Hematopoietic multipotent progenitor cell treated with erythropoietin and hydrocortisone succinate and interleukin-3 and kit ligand, for 4 days (in vitro differentiated cells): ENCODE measurements at places on chromosomes 3 and 15.

DNA sequence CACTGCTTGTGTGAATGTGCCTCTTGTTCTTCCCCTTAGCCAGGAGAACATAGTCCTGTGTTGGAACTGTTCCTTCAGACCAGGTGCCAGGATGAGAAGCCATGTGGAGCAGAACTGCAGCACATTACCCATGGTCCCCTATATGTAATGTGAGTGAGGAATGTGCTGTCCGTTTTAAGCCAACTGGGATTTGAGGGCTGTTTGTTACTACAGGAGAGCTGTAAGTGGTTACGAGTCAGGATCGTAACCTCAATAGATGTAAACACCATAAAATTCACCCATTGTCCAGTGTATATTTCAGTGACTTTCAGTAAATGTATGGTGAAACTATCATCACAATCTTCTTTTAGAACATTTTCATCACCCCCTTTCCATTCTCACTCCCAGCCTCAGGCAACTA lies 10.1 kb upstream of the SCAP start:
- no peak for DNase-seq

GRCh38 chr15:73287019-73287418 lies 81.7 kb downstream of the HCN4 start:
- peak; percentile 35 for DNase-seq

DNA sequence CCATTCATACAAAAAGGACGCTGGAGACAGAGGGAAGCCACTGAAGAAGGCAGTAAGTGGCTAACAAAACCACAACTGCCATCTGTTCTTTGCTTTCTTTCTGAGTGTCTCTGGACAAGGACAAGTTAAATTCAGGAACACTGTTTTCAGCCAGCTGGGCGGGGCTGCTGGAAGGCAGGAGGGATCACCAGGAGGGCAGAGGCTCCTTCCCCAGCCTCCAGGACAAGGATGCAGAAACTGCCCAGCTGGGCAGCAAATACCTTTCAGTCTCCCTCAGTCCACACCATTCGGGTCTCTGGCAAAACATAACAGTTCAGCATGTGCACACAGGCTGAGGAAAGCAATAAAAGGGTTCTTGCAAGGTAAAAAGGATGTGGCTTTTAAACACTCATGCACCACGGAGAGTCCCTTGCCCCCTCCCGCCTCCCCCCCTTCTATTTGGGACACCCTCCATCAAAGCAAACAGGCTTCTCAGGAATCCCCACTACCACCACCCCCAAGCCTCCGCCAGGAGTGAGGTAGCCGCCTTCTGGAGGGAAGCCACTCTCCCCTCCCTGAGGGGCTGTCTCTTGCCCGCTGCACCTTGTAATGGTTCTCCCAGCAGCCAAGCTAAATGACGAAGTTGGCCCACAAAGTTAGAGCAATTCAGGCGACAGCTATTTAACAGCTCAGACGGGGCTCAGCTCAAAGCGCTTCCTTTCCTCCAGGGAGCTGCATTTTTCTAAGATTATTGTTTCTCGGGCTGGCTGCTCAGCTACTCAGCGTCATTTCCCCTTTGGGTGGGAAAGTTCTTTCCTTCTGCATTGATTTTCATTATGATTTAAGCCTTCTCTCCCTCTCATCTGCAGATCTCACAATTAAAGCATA lies 3.8 kb downstream of the HEG1 start:
- DNase-seq: peak; percentile 40

GRCh38 chr3:72320955-72321303 lies 527.3 kb downstream of the SHQ1 start:
- no peak for DNase-seq

GRCh38 chr15:41778521-41778920 lies 4.2 kb downstream of the MAPKBP1 start:
- DNase-seq: no peak

- no peak for DNase-seq
Observed at GRCh38 chr3:64072126-64072525, 48.8 kb upstream of the PSMD6 start.

- peak; percentile 83 for DNase-seq
Observed at GRCh38 chr3:186746008-186746407, 28.8 kb downstream of the KNG1 start.

DNA sequence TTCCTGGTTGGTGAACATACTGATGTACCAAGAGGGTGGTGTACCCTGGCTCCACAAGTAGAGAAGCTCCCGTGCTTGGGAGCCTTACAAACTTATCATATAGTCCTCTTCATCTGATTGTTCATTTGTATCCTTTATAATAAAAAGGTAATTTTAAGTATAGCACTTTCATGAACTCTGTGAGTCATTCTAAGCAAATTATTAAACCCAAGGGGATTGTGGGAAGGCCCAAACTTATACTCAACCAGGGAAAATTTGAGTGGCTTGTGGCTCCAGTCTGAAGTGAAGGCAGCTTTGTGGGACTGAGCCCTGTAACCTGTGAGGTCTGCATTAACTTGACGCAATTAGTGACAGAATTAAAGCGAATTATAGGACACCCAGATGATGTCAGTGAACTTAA lies 29.0 kb downstream of the TTBK2 start:
- DNase-seq: no peak

DNA sequence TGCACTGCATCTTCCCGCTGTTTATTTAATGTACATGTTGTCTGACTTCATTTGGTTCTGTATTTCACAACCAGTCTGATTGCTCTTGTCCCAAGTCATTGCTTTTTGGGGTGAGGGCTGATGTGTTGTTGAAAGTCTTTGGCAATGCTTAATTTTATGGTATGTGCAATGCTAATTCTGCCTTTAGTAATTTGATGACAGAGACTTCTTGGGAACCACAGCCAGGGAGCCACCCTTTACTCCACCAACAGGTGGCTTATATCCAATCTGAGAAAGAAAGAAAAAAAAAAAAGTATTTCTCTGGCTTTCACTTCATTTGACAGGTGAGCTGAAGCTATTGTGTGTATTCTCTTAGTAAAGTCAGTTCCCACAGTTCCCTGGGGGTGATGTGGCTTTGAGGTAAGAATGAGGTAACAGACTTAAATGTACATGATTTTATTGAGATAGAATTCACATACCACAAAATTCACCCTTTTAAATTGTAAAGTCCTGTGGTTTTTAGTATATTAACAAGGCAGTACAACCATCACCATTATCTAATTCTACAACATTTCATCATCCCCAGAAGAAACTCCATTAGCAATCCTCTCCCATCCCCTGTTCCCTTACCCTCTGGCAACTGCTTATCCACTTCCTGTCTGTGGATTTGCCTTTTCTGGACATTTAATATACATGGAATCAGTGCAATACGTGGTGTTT lies 97.3 kb downstream of the SLCO3A1 start:
- DNase-seq: no peak

- no peak for DNase-seq
Observed at GRCh38 chr3:186630950-186631641, 9.1 kb upstream of the FETUB start.

GRCh38 chr15:69377216-69377970 lies 36.8 kb upstream of the KIF23 start:
- DNase-seq: no peak

GRCh38 chr3:128077665-128078064 lies 25.4 kb downstream of the SEC61A1 start:
- DNase-seq: peak; percentile 35

DNA sequence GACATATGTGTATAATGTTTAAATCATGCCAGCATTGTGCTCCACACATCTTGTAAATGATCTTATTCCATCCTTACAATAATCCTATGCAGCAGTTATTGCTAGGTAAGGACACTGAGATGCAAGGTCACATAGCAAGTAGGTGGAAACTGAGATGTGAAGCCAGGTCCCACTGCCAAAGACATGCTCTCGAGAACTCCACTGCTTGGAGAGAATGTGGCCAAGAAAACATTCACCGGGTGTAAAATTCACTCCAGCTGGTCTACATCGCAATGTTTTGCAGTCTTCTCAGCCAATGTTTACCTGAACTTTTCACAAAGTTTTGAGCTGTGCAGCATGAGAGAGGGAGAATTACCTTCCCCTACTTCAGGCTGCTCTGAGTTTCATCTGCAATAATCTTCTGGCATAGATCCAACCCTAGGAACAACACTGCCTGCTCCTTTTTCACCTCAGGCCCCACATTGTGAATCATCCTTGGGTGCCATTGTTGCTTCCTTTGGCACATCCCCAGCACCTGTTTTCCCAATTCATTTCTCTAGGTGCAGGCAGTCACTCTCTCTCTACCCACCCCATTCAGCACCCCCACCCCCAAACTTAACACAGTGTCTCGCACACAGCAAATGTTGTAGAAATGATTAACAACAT lies 53.5 kb upstream of the PRTG start:
- no peak for DNase-seq

GRCh38 chr3:16101295-16102186 lies 72.9 kb upstream of the GALNT15 start:
- DNase-seq: no peak

GRCh38 chr3:127662001-127662469 lies 10.7 kb upstream of the ABTB1 start:
- no peak for DNase-seq

- DNase-seq: no peak
Observed at GRCh38 chr3:107816107-107816506, 274.7 kb downstream of the CD47 start.

DNA sequence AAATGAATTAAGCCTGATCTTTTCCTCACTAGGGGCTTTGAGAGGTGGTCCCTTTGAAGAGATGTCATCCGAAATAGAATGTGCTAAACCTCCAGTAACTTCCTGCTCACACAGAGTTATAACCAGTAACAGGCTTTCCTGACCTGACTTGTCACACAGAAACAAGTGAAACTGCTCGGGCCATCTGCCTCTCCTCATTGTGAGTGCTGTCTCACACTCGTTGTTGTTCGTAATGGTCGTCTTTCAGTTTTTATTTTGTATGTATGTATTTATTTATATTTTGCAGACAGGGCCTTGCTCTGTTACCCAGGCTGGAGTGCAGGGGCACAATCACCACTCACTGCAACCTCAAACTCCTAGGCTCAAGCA lies 24.0 kb downstream of the ACSBG1 start:
- DNase-seq: no peak

DNA sequence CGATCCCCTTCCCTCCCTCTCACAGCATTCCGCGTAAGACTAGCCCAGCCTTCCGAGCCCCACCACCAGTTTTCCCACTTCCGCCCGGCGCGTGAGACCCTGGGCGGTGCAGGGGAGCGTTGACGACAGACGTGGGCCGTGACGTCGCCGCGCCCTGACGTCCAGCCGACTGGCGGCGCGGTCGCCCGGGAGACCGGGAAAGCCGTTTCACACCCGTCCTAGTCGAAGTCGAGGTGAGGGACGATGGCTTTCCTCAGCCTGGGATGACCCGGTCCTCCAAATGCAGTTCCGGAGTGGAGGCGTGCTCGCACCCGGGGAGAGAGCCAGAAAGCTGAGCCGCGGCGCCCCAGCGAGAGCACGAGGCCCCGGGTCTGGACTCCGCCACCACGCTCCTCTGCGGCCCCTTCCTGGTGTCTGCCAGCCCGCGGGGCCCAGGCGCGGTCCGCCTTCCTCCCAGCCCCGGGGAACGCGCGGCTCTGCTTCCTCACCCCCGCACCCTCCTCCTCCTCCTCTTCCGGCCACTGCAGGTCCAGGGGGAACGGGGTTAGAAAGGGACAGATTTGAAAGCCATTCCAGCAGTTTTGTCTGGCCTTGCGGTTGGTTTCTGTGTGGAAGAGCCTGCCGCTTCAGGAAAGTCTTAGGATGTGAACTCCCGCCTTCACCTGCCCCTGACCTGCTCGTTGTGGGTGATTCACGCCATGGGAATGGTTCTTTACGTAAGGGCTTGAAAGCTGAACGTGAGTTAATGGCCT lies at the start of gene LEKR1:
Gene LEKR1 (plus strand): TSS at position 210 of the 752 bp plus-strand sequence. CDS start 2,977 bp downstream, outside the sequence.
- DNase-seq: peak; percentile 90

DNA sequence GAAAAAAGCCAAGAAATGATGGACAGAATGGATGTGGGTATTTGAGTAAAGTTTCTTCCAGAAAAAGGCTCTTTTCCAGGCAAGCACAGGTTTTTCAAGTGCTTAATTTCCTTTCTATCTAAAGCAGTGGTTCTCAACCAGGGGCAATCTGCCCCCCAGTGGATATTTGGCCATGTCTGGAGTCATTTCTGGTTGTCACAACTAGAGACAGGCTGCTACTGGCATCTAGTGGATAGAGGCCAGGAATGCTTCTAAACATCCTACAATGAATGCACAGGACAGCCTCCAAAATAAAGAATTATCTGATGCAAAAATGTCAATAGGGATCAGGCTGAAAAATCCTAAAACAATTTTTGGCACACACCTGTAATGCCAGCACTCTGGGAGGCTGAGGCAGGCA lies 23.9 kb downstream of the SEC22C start:
- peak; percentile 53 for DNase-seq

GRCh38 chr3:72255791-72256559 lies 471.0 kb upstream of the PROK2 start:
- peak; percentile 72 for DNase-seq

DNA sequence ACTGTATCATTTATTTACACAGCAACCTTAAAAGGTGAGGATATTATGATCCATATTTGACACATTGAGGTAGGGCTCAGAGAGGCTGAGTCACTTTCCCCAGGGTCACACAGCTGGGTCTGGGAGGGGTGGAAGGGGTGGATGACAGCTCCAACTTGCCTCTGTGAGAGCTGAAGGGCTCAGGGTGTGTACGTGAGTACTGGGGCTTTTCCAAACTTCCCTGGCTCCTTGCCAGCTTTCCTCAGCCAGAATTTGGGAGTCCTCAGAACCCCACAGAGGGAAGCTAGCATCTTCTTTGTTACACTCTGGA lies 58.3 kb upstream of the SLC6A11 start:
- no peak for DNase-seq

GRCh38 chr3:112200317-112200666 lies 67.2 kb upstream of the GCSAM start:
- no peak for DNase-seq

- DNase-seq: no peak
Observed at GRCh38 chr3:124300416-124300815, 308.5 kb upstream of the ROPN1 start.

- no peak for DNase-seq
Observed at GRCh38 chr3:110749006-110749405, 322.6 kb upstream of the NECTIN3 start.

DNA sequence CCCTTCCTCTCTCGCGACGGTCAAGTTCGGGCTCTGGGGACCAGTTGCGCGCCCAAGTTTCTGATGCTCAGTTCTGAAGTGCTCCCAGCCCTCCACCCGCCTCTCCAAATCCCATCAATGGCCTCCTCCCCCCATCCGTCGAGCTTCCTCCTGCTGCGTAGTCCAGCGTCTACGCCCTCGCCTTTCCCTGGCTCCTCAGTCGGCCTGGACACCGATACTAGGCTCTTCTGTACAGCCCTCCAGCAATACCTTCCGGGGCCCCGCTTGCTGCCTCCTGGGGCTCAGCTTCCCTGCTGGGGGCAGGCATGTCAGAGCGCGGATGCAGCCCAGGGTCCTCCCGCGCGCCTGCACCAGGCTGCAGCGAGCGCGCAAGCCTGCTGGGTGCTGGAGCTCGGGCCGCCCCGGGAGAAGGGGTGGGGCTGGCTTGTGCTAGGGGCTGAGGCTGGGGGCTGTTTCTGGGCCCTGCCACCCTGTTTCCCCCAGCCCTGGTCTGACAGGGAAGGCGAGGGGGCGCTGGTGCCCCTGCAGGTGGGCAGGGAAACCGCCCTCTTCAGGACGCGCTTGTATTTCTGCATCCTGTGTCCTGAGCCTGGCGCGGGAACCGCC lies 353.3 kb upstream of the SUCLG2 start:
- peak; percentile 0 for DNase-seq
